ENCODE measurements at places on chromosomes 1 and 21. TPM values are rescaled to one million over a fixed set of nuclear protein-coding genes. Genes with fewer than 3 reads are reported as not detected.

- H3K27me3 ChIP-seq, result peaks cover 100% of the 10 kb centered on the region
- H3K4me3 ChIP-seq, result peak overlapping the region; percentile 83
- peak; percentile 20 for DNase-seq
- H3K36me3 ChIP-seq, result no peaks in the 10 kb centered on the region
- H3K4me1 ChIP-seq, result peaks cover 55% of the 10 kb centered on the region
Observed at GRCh38 chr1:217135569-217135915, 412.3 kb upstream of the ESRRG start.

DNA sequence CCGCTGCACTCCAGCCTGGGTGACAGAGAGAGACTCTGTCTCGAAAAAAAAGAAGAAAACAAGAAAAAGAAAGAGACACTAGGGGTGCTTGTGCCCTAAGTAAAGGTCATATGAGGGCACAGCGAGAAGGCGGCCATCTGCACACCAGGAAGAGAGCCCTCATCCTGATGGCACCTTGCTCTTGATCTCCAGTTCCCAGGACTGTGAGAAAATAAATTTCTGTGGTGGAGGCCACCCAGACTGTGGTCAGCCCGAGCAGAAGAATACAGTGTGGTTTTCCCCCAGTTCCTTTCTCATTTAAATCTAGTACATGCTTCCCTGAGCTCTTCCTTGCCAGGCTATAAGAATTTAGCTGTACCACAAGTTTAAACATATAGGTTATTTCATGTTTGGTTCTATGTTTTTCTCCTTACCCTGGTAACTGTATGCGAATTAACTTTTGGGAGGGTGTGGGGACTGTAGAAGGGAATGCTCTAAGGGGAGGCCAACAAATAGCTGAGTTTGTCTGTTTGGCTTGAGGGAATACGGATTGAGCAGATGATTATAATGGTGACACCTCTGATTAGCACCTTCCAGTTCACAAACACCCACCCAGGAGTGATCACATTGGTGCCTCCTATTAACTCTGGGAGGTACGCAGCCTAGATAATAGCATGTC is 119.6 kb upstream of the ERRFI1 start:
- no peak for DNase-seq
- no peaks in the 10 kb centered on the region for H3K36me3 ChIP-seq
- no peak overlapping the region for H3K27ac ChIP-seq
- no peaks in the 10 kb centered on the region for H3K27me3 ChIP-seq

GJB5 gene
- not detected for total RNA-seq

GRCh38 chr1:112712191-112712590 is 2.9 kb downstream of the PPM1J start:
- H3K36me3 ChIP-seq, result no peaks in the 10 kb centered on the region
- peak overlapping the region; percentile 75 for H3K4me3 ChIP-seq
- H3K4me1 ChIP-seq, result peaks cover 27% of the 10 kb centered on the region
- H3K27ac ChIP-seq, result no peak overlapping the region
- DNase-seq, result no peak

DNA sequence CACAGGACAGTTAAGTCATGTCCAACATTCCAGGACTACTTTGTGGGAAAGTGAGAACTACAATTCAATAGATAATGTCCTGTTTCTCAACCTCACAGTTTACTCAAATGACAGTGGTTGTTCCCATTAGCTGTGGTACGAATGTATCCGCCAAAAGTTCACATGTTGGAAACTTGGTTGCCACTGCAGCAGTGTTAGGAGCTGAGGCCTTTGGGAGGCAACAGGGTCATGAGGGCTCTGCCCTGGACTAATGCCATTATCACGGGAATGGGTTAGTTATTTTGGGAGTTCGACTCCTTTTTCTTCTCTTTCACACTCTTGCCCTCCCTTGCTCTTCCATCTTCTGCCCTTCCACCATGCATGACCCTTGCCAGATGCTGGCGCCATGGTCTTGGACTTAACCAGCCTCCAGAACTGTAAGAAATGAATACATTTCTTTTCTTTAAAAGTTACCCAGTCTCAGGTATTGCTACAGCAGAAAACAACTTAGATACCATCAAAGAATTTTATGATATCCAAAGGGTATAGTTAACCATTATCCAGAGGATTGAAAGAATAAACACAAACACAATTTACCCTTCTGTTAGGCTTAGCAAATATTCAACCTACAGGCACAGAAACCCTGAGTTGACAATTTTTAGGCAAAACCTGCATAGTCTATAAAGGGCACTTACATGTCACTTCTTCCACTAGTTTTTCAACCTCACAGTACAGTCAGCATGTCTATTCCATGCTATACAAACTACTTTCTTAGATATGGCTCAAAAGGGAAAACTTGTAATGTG is 7.4 kb downstream of the BCL10 start:
- H3K4me3 ChIP-seq, result no peak overlapping the region
- H3K27me3 ChIP-seq, result no peaks in the 10 kb centered on the region

DNA sequence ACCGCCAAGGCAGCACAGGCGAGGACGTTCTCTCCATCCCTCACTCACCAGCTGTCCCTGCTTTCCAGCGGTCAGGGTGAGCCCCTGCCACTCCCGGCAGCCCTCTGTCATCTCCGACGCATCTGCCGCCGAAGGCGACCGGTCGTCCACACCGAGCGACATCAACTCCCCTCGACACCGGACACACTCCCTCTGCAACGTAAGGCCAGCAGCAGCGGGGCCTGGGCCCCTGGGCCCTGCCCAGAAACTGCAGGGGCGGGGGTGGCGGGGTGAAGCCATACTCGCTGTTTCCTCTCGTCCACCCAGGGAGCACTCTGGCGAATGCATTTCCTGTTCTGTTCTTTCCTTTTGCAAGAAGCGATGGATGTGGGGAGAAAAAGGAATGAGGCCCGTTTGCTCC is 93.4 kb upstream of the TMEM51 start:
- H3K27me3 ChIP-seq, result no peaks in the 10 kb centered on the region
- no peak overlapping the region for H3K4me3 ChIP-seq
- H3K36me3 ChIP-seq, result peaks cover 5% of the 10 kb centered on the region

- H3K27ac ChIP-seq, result no peak overlapping the region
- no peak overlapping the region for H3K4me3 ChIP-seq
- peaks cover 50% of the 10 kb centered on the region for H3K4me1 ChIP-seq
- no peak for DNase-seq
- peaks cover 44% of the 10 kb centered on the region for H3K27me3 ChIP-seq
- H3K36me3 ChIP-seq, result no peaks in the 10 kb centered on the region
Observed at GRCh38 chr1:204343802-204344201, 15.9 kb downstream of the PLEKHA6 start.

GRCh38 chr1:156802421-156802935 is 14.2 kb downstream of the SH2D2A start:
- DNase-seq, result no peak
- H3K27me3 ChIP-seq, result no peaks in the 10 kb centered on the region
- H3K36me3 ChIP-seq, result peaks cover 4% of the 10 kb centered on the region
- H3K27ac ChIP-seq, result no peak overlapping the region

GRCh38 chr1:162157469-162157868 is 88.0 kb downstream of the NOS1AP start:
- H3K4me3 ChIP-seq, result no peak overlapping the region
- H3K36me3 ChIP-seq, result peaks cover 2% of the 10 kb centered on the region
- no peak overlapping the region for H3K27ac ChIP-seq
- no peaks in the 10 kb centered on the region for H3K27me3 ChIP-seq

- H3K27me3 ChIP-seq, result peaks cover 21% of the 10 kb centered on the region
- H3K4me3 ChIP-seq, result no peak overlapping the region
- H3K27ac ChIP-seq, result peak overlapping the region; percentile 62
- no peak for DNase-seq
Observed at GRCh38 chr1:26081267-26082019, 14.0 kb upstream of the TRIM63 start.

AGBL4 gene
- 0.68 TPM for total RNA-seq

C4BPA gene
- total RNA-seq, result not detected

GRCh38 chr1:26278303-26278702 is 1.6 kb upstream of the SH3BGRL3 start:
- DNase-seq, result no peak
- H3K27me3 ChIP-seq, result peaks cover 5% of the 10 kb centered on the region
- H3K4me1 ChIP-seq, result peaks cover 40% of the 10 kb centered on the region

GRCh38 chr1:155678027-155678426 is 10.5 kb downstream of the YY1AP1 start:
- H3K27ac ChIP-seq, result no peak overlapping the region
- peaks cover 12% of the 10 kb centered on the region for H3K36me3 ChIP-seq
- no peaks in the 10 kb centered on the region for H3K4me1 ChIP-seq

AGMAT gene
- 1.2 TPM for total RNA-seq

PRRX1 gene
- total RNA-seq, result 4.1 TPM

GRCh38 chr1:214505134-214505533 is 46.3 kb downstream of the PTPN14 start:
- no peak for DNase-seq
- H3K27ac ChIP-seq, result peak overlapping the region; percentile 69
- no peaks in the 10 kb centered on the region for H3K27me3 ChIP-seq
- no peak overlapping the region for H3K4me3 ChIP-seq
- peaks cover 16% of the 10 kb centered on the region for H3K4me1 ChIP-seq

DNA sequence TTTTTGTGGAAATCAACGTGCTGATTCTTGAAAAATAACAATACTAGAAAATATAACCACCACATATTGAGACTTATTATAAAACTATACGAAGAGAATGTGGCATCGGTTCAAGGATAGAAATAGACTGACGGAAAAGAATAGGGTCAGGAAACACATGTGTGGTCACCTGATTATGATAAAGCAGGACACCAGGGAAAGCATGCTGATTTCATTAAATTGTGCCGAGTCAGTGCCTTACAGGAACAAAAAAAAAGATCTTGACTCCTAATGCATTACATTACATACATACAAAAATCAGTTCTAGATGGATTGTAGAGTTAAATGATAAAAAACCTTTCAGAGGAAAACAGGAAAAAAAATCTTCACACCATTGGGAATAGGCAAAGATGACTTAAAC is 43.5 kb upstream of the SERPINC1 start:
- H3K27me3 ChIP-seq, result no peaks in the 10 kb centered on the region
- no peaks in the 10 kb centered on the region for H3K4me1 ChIP-seq
- peak overlapping the region; percentile 28 for H3K27ac ChIP-seq
- H3K4me3 ChIP-seq, result no peak overlapping the region

RGS8 gene
- 1.8 TPM for total RNA-seq

- H3K4me3 ChIP-seq, result peak overlapping the region; percentile 93
- DNase-seq, result no peak
- peaks cover 25% of the 10 kb centered on the region for H3K4me1 ChIP-seq
- H3K27ac ChIP-seq, result peak overlapping the region; percentile 100
- no peaks in the 10 kb centered on the region for H3K36me3 ChIP-seq
Observed at GRCh38 chr1:32393832-32394140, 455 bp downstream of the BSDC1 start.

PIK3CD gene
- total RNA-seq, result 1.2 TPM

- H3K4me1 ChIP-seq, result peaks cover 12% of the 10 kb centered on the region
- peak; percentile 65 for DNase-seq
- H3K4me3 ChIP-seq, result no peak overlapping the region
- no peaks in the 10 kb centered on the region for H3K36me3 ChIP-seq
Observed at GRCh38 chr1:115112496-115113375, 23.4 kb upstream of the TSPAN2 start.

DNA sequence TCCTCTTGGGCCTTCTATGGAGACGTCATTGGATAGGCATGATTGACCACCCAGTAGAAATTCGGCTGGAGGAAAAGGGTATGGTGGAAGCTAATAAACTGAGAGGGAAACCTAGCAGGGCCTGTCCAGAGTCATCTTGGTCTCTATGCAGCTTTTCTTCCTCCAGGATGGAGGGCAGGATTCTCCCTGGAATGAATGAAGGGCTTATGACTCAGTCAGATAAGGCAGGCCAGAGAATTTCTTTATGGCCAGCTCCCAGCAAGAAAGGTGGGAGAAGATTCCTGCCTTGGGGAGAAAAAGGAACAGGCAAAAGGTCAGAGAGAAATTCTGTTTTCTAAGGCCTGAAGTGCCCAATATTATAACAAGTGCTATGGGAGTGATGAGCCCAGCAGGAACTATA is 17.1 kb downstream of the FBLIM1 start:
- no peak overlapping the region for H3K27ac ChIP-seq
- H3K4me1 ChIP-seq, result no peaks in the 10 kb centered on the region
- no peaks in the 10 kb centered on the region for H3K27me3 ChIP-seq

GRCh38 chr1:221693087-221693486 is 48.8 kb downstream of the DUSP10 start:
- H3K27ac ChIP-seq, result no peak overlapping the region
- H3K4me3 ChIP-seq, result no peak overlapping the region
- H3K36me3 ChIP-seq, result no peaks in the 10 kb centered on the region
- H3K27me3 ChIP-seq, result no peaks in the 10 kb centered on the region
- DNase-seq, result no peak

CAPN8 gene
- not detected for total RNA-seq

CROCC gene
- total RNA-seq, result 54.1 TPM

- peaks cover 5% of the 10 kb centered on the region for H3K27me3 ChIP-seq
- H3K36me3 ChIP-seq, result no peaks in the 10 kb centered on the region
- peaks cover 36% of the 10 kb centered on the region for H3K4me1 ChIP-seq
- DNase-seq, result no peak
- H3K4me3 ChIP-seq, result peak overlapping the region; percentile 95
Observed at GRCh38 chr1:113391649-113392271, 1.4 kb downstream of the MAGI3 start.

DNA sequence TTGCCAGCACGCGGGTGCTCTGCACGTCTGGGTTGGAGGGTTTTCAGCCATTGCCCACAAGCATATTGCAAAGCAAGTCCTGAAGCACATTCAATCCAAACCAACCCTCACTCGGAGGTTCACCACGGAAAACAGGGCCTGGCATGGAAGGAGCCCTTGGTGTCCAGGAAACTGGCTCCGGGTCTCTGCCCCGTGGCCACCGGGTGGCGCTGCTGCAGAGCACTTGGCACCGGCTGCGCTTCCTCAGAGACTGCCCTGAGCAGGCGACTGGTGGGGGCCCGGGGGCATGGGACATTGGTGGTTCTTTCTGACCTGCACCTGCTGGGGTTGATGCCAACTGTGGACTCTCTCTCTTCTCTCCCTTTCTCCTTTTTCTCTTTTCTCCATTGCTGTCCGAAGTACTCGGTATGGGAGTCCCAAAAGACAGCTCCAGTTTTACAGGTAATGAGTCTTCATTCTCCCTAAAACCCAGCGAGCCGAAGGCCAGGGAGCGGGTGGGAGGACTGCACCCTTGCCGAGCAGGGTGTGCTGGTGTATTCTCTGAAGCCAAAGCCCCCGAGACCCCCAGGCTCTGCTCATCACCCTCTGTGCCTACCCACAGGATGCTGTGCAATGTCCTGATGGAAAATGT is 4.1 kb upstream of the KCNAB2 start:
- H3K4me1 ChIP-seq, result peaks cover 22% of the 10 kb centered on the region
- H3K27me3 ChIP-seq, result no peaks in the 10 kb centered on the region
- no peaks in the 10 kb centered on the region for H3K36me3 ChIP-seq
- no peak overlapping the region for H3K27ac ChIP-seq

DNA sequence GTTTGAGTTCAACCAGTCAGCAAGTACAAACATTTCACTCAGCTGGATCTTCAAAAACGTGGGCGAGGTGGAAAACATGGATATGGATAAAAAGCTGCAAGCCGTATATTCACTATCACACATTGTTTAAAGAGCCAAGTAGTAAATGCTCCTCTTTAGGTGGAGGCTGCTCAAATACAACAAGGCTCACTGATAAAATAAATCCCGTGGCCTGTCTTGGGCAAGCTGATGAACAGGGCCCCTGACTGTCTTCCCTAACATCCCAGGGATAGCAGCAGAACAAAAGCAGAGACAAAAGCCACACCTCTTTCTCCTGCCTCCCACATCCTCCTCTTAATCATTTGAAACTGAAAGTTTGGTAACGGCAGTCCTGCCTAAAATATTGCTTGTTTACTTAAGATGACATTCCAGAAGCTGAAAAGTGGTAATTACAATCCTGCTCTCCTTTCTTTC is 357.7 kb downstream of the TTLL7 start:
- H3K4me3 ChIP-seq, result no peak overlapping the region
- peak overlapping the region; percentile 85 for H3K27ac ChIP-seq
- H3K4me1 ChIP-seq, result peaks cover 20% of the 10 kb centered on the region
- no peaks in the 10 kb centered on the region for H3K36me3 ChIP-seq
- H3K27me3 ChIP-seq, result no peaks in the 10 kb centered on the region

CLCA1 gene
- not detected for total RNA-seq

OR14K1 gene
- not detected for total RNA-seq
